CD4-positive, alpha-beta T cell treated with Interleukin-1 beta for 1 hour (primary cell): ENCODE measurements at places on chromosomes 6 and 20.

- peak; percentile 23 for DNase-seq
Measured at GRCh38 chr20:20711413-20711812, 1.0 kb downstream of the RALGAPA2 start.

DNA sequence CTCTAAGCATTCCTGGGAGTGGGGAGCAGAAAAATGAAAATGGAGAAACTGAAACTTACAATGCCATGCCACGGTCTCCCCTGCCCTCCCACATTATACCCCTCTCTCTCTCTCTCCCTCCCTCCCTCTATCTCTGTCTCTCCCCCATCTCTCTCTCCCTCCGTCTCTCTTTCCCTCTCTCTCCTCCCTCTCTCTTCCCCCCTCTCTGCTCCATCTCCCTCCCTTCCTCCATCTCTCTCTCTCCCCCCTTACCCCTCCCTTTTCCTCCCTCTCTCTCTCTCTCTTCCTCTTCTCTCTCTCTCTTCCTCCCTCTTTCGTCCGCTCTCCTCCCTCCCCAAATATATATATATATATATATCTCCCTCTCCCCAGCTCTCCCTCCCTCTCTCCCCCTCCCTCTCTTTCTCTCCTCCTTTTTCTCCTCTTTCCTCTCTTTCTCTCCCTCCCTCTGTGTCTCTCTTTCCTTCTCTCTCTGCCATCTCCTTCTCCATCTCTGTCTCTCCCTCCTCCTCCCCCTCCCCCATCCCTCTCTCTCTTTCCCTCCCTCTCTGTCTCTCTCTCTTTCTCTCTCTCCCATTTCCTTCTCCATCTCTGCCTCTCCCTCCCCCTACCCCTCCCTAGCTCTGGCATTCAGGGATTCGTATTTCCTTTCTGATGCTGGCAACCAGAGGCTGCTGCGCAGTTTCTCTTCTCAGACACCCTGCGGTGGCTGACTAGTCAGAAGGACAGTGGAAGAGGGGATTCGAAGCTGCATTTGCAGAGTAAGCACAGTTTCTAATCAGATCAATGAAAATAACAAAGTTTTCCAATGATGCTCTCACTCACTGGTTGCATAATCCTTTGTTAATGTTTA lies 13.9 kb upstream of the VAPB start:
- no peak for DNase-seq

DNA sequence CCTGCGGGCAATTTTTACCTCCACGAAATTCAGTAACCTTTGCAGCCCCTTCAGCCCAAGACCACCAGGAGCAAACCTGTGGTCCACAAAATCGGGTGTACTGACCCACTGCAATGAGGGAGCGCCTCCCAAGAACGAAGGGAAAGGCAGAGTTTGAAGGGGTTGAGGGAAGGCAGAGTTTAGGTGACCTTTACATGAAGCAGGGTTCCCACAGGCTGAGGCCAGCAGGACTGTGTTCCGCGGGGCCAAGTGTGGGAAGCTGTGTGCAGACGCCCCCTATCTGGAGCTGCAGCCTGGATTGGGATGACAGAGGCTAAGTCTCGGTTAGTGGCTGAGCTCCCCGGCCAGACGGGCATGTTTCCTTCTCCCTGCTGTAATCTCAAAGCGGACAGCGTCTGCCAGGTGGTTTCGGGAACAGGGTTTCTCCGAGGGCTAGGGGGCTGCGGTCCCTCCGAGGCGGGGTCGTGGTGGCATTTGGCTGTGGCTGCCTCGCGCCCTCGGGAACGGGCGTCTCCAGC lies 826 bp upstream of the PYGB start:
- peak; percentile 13 for DNase-seq

- DNase-seq, result no peak
Measured at GRCh38 chr6:98946266-98946878, 1.4 kb downstream of the FBXL4 start.
